SJCRH30 (cell line): ENCODE measurements at places on chromosomes 13 and 19. TPM values are rescaled to one million over a fixed set of nuclear protein-coding genes. Genes with fewer than 3 reads are reported as not detected.

DNA sequence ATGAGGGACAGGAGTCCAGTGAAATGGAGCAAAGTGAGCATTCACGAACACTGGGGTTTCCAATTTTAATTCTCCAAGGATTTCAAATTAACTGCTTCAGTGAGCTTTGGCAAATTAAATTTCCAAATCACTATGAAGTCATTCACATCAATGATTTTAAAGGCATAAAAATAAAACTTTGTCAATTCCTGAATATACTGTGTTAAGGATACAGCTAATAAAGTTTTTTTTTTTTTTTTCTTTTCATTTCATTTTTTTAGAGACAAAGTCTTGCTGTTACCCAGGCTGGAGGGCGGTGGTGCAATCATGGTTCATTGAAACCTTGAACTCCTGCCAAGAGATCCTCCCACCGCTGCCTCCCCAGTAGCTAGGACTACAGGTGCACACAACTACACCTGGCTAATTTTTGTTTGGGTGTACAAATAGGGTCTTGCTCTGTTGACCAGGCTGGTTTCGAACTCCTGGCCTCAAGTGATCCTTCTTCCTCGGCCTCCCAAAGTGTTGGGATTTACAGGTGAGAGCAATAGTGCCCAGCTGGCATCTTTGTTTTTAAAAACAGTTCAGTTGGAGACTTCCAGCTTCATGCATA, 21.9 kb downstream of the RBM26 start:
- H3K27me3 ChIP-seq = no peaks in the 10 kb centered on the region
- H3K4me3 ChIP-seq = no peak overlapping the region
- H3K4me1 ChIP-seq = no peaks in the 10 kb centered on the region

DNA sequence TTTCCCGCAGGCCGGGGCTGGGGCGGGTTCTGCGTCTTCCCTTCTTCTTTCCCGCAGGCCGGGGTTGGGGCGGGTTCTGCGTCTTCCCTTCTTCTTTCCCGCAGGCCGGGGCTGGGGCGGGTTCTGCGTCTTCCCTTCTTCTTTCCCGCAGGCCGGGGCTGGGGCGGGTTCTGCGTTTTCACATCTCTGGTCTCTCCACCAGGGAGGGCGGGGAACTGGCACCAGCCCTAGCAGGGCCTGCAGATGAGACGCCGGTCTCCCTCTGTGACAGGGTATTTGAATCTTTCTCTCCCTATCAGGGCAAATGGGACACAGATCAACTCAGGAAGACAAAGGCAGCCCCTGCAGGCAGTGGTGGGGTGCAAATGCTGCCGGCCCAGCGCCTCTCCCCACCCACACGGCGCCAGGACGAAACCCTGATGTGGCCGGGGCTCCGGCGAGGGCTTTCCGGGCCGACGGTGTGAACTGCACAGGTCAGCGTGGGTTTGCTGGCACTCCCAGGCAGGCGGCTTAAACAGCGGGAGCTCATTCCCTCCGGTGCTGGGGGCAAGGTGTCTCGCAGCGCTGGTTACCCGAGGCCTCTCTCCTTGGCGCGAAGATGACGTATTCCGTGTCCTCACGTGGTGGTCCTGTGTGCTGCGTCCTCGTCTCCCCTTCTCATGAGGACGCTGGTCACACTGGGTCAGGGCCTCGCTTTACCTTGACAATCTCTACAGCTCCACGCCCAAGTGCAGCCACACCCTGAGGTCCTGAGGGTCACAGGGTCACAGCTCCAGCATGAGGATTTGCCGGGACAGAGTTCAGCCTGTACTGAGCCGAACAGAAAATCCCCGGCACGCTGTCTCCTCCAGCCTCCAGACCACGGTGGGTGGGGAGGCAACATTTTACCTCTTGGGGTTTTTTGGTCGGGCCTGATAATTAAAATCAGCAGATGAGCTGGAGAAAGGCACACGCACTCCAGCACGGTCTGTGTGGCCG, 717 bp upstream of the C13orf46 start:
- DNase-seq = no peak
- H3K27ac ChIP-seq = no peak overlapping the region
- H3K27me3 ChIP-seq = no peaks in the 10 kb centered on the region
- H3K4me1 ChIP-seq = no peaks in the 10 kb centered on the region; the same call in 1 of the 2 replicates
- H3K36me3 ChIP-seq = no peaks in the 10 kb centered on the region; the same call in 1 of the 2 replicates
- no peak overlapping the region for H3K4me3 ChIP-seq

DNA sequence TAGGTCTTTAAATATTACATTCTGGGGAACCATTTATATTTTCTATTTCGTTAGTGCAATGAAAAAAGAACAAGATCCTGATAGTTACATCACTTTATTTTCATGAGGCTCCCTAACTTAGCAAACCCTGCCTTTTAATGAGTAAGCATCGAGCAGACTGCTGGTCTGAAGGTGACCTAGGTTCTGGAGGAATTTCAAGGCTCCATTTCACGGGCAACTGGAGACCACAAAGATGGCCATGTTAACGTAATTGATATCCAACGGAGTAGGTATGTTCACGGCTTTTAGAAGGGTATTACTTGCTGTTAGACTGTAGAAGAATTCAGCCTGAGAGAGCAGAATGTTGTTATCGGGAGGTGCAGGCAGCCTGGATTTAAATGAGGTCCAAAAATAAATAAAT, 1597.6 kb downstream of the EFNB2 start:
- no peaks in the 10 kb centered on the region for H3K27me3 ChIP-seq
- DNase-seq = peak; percentile 79
- H3K27ac ChIP-seq = peak overlapping the region; percentile 65
- H3K4me1 ChIP-seq = peaks cover 9% of the 10 kb centered on the region; the same call in 1 of the 2 replicates
- H3K4me3 ChIP-seq = peak overlapping the region; percentile 45
- no peaks in the 10 kb centered on the region for H3K36me3 ChIP-seq

Gene MISP3
- total RNA-seq = 0.81 and 1.3 TPM in 2 replicates

- no peak overlapping the region for H3K4me3 ChIP-seq
- no peak overlapping the region for H3K27ac ChIP-seq
- no peak for DNase-seq
- H3K27me3 ChIP-seq = peaks cover 19% of the 10 kb centered on the region
Measured at GRCh38 chr19:43641333-43641732, 1.7 kb upstream of the CADM4 start.

DNA sequence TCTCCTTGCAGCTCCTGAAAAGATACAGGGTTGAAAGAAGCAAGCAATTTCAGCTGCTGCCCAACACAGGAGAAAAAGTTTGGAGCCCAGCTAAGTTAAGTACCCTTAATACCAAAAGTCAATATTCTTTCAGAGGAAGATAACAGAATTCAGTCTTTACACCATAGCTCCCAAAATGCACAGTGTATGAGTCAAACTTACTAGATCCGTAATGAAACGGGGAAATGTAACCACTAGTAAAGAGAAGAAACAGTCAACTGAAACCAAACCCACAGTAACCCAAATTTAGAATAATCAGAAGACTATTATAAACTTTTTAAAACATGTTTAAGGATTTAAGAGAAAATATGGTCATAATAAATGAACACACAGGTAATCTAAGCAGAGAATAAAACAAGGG, 45.2 kb downstream of the SUCLA2 start:
- H3K27ac ChIP-seq = no peak overlapping the region
- peaks cover 60% of the 10 kb centered on the region for H3K36me3 ChIP-seq
- H3K4me1 ChIP-seq = no peaks in the 10 kb centered on the region
- no peaks in the 10 kb centered on the region for H3K27me3 ChIP-seq
- no peak overlapping the region for H3K4me3 ChIP-seq
